ENCODE measurements at places on chromosomes 2 and 18.

DNA sequence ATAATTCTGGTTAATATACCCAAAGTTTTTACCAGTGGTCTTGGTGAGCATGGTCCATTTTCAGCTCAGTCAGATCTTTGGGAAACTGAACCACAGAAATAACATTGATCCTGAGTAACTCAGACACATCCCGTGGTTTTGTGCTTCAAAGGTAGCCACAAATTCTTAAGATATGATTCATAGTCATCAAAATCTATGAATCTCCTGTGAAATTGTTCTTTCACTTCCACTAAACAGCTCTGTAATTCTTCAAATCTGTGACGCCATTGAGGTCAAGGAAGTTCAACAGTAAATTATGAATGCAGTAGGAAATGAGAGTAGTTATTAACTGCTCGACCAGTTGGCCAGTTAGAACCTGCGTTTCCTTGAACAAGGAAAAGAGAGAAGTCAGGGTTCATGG, 147.3 kb downstream of the IRS1 start:
- peak; percentile 23 for DNase-seq

- peak; percentile 58 for DNase-seq
These were observed 1.1 kb downstream of the TTL start for GRCh38 chr2:112483042-112483473.

GRCh38 chr2:119487434-119488244, 36.6 kb downstream of the SCTR start:
- DNase-seq, result no peak

GRCh38 chr2:18870307-18870706, 280.9 kb upstream of the NT5C1B start:
- DNase-seq, result no peak

- DNase-seq, result no peak
These were observed 94.8 kb upstream of the LTBP1 start for GRCh38 chr2:32851777-32852439.

DNA sequence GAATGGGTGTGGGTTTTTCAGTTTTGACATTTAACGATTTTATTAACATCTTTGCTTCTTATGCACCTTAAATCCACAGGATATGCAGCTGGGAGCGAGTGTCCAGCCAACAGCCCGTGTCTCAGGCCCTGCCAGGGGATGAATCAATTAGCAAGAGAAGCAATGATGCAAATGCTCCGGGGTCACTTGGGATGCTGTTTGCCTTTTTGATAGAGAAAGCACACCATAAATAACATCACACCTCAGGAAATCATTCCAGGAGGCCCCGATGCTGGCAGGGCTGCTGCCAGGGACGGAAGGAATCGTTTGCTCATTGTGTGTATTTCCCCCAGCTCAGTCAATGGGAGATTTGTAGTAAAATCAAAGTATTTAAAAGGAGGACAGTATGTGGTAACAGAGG, 394.0 kb upstream of the HNRNPA3 start:
- DNase-seq, result no peak

GRCh38 chr2:70696142-70696541, 71.9 kb downstream of the ADD2 start:
- no peak for DNase-seq

DNA sequence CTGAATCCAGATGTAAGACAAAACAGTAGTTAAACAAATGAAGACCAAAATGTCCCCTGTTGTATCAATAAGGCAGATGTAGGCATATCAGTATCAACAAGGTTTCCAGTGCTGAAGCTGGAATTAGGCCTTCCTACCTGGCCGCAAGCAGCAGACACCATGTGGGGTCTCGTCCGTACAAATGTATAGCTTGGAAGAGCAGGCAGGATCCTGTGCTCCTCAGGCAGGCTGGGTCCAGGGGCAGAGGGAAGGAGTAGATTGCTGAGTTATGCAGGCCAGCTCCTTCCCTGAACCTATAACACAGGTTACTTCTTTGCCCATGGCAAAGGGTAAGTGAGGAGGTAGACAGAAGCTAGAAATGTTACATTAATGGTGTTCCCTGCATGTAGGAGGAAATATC, 23.5 kb downstream of the NTSR2 start:
- DNase-seq, result no peak
